CD8-positive, alpha-beta memory T cell (primary cell): ENCODE measurements at places on chromosomes 6 and 20. TPM values are rescaled to one million over a fixed set of nuclear protein-coding genes. Genes with fewer than 3 reads are reported as not detected.

DNA sequence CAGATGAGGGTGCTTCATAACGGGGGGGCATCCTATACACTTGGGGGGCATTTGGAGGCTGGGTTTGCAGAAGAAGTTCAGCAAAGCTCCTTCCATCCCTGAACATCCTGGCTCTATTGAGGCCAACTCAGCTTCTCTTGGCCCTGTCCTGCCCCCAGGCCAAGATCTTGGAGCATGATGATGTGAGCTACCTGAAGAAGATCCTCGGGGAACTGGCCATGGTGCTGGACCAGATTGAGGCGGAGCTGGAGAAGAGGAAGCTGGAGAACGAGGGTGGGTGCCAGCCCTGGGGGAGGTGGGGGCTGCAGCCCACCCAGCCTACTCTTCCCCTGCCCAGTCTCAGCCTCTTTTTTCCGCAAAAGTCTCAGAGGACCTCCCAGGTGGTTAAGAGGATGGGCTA lies 17.2 kb downstream of the GDAP1L1 start:
- no peak for DNase-seq

- DNase-seq: peak; percentile 83
Observed at GRCh38 chr6:109455437-109456110, at the start of gene MICAL1. MICAL1 (minus strand) TSS chr6:109455772; CDS start chr6:109454196, 1,576 bp downstream.

- DNase-seq: no peak
Observed at GRCh38 chr6:9799582-9799981, 615.3 kb downstream of the TFAP2A start.

Gene CST2
- total RNA-seq: not detected

- no peak for DNase-seq
Observed at GRCh38 chr20:49147296-49147695, 40.8 kb downstream of the STAU1 start.

GRCh38 chr6:153956808-153957207 lies 82.2 kb upstream of the OPRM1 start:
- no peak for DNase-seq
